ENCODE measurements at places on chromosomes 1 and 21. TPM values are rescaled to one million over a fixed set of nuclear protein-coding genes. Genes with fewer than 3 reads are reported as not detected.

The CCDC27 gene
- total RNA-seq = not detected

The ADORA1 gene
- total RNA-seq = not detected

The ZBTB8A gene
- total RNA-seq = 7.8 TPM

The RCSD1 gene
- 6.1 TPM for total RNA-seq

The KCNJ9 gene
- 0.27 TPM for total RNA-seq

The AMY1A gene
- not detected for total RNA-seq

The EXO1 gene
- 0.96 TPM for total RNA-seq

The DNTTIP2 gene
- total RNA-seq = 14.2 TPM

The IVL gene
- total RNA-seq = not detected

The MR1 gene
- 5.3 TPM for total RNA-seq

The SLFNL1 gene
- total RNA-seq = 0.55 TPM

The PLA2G2D gene
- not detected for total RNA-seq

The NOS1AP gene
- 11.4 TPM for total RNA-seq

The SMCP gene
- total RNA-seq = not detected

The COL11A1 gene
- 0.16 TPM for total RNA-seq

The PRELP gene
- total RNA-seq = 26.9 TPM

The ECM1 gene
- 3.5 TPM for total RNA-seq

The KISS1 gene
- total RNA-seq = not detected

The ITGB2 gene
- 32.4 TPM for total RNA-seq

The EFNA1 gene
- total RNA-seq = 75.6 TPM

The SPRR2A gene
- total RNA-seq = not detected

The NR5A2 gene
- 83.4 TPM for total RNA-seq

The LCE2A gene
- total RNA-seq = not detected

The HRNR gene
- not detected for total RNA-seq

The CHI3L1 gene
- total RNA-seq = 23.2 TPM

The NLRP3 gene
- 0.82 TPM for total RNA-seq

The MYOG gene
- not detected for total RNA-seq

The BARHL2 gene
- total RNA-seq = not detected

The AMPD1 gene
- total RNA-seq = 3.2 TPM

The TMEM269 gene
- total RNA-seq = not detected

The ZNF683 gene
- total RNA-seq = not detected

The NR1I3 gene
- not detected for total RNA-seq

The DPH2 gene
- 13.1 TPM for total RNA-seq

The NUAK2 gene
- 21.4 TPM for total RNA-seq

The GNAI3 gene
- 3.7 TPM for total RNA-seq

The KLF17 gene
- not detected for total RNA-seq

The HPDL gene
- 4.5 TPM for total RNA-seq

The CRYAA gene
- not detected for total RNA-seq

The DSCAM gene
- total RNA-seq = not detected

The LMOD1 gene
- total RNA-seq = 115 TPM

The LCE1F gene
- not detected for total RNA-seq

The GBP1 gene
- total RNA-seq = 15.4 TPM
